ENCODE measurements at places on chromosomes 6 and 20. TPM values are rescaled to one million over a fixed set of nuclear protein-coding genes. Genes with fewer than 3 reads are reported as not detected.

DNA sequence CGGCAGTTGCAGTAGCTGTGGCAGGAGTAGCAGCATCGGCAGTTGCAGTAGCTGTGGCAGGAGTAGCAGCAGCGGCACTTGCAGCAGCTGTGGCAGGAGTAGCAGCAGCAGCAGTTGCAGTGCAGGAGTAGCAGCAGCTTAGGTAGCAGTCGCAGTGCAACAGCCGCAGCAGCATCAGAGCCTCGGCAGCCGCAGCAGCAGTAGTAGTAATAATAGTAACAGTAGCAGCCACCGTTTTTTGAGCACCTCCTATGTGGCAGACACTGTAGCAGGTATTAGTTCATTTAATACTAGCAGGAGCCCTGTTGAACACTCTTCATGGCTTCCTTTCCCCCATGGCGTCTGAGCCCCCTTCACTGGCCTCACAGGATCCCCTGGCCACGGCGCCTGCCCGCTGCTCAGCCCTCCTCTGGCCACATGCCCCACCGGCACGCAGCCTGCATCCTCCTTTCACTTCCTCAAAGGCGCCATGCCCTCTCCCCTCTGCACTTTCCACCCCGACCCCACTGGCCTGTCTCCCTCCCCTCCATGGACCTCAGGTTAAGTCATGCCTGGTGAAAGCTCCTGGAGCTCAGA is 19.1 kb upstream of the IRF4 start:
- H3K27me3 ChIP-seq, result 0 out of 2 replicates have a peak, but pooled peaks cover 6% of the 10 kb centered on the region
- H3K27ac ChIP-seq, result no peak overlapping the region

- DNase-seq, result no peak
- no peak overlapping the region for H3K4me3 ChIP-seq
- no peaks in the 10 kb centered on the region for H3K36me3 ChIP-seq
- no peaks in the 10 kb centered on the region for H3K27me3 ChIP-seq
- no peak overlapping the region for H3K27ac ChIP-seq
- H3K4me1 ChIP-seq, result no peaks in the 10 kb centered on the region
These were observed 161.9 kb downstream of the PAX1 start for GRCh38 chr20:21867353-21867752.

DNA sequence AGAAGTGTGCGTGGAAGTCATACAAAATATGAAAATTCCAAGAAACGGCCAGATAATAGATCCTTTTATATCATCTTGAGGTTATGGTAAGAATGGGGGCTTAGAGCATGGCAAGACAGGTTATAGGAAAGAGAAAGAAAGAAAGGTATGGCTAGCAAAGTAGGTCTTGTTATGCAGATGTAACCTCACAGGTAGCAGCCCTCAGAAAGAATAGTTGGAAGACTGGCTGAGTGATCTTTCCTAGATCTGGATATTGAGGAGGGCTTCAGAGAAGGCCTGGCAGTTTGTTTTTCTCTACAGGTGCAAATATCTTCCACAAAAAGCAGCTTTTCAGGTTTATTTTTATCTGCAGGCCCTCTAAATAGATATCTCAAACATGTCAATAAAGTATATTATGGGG is 679.5 kb downstream of the KHDRBS2 start:
- no peaks in the 10 kb centered on the region for H3K4me1 ChIP-seq
- H3K36me3 ChIP-seq, result no peaks in the 10 kb centered on the region
- H3K27me3 ChIP-seq, result no peaks in the 10 kb centered on the region

GRCh38 chr6:118101831-118102345 is 194.8 kb downstream of the SLC35F1 start:
- no peaks in the 10 kb centered on the region for H3K27me3 ChIP-seq
- H3K27ac ChIP-seq, result no peak overlapping the region
- no peaks in the 10 kb centered on the region for H3K36me3 ChIP-seq
- no peak overlapping the region for H3K4me3 ChIP-seq
- no peak for DNase-seq
- H3K4me1 ChIP-seq, result no peaks in the 10 kb centered on the region

- H3K4me3 ChIP-seq, result no peak overlapping the region
- no peaks in the 10 kb centered on the region for H3K36me3 ChIP-seq
- H3K4me1 ChIP-seq, result peaks cover 7% of the 10 kb centered on the region
These were observed 65.9 kb downstream of the PREX1 start for GRCh38 chr20:48761874-48762273.

The RBBP8NL gene
- total RNA-seq, result 0.59 TPM

The SLC2A10 gene
- total RNA-seq, result 0.05 TPM

The CDSN gene
- total RNA-seq, result 0.12 TPM

The FOXQ1 gene
- total RNA-seq, result 0.42 TPM
